ENCODE measurements at places on chromosomes 12 and 14.

GRCh38 chr12:1809591-1810190, 10.7 kb upstream of the LRTM2 start:
- no peak for DNase-seq

GRCh38 chr14:35123388-35123703, 994 bp downstream of the PRORP start:
- no peak for DNase-seq

- DNase-seq, result no peak
These were observed 702.8 kb downstream of the VRK1 start for GRCh38 chr14:97499790-97500481.

GRCh38 chr12:124381456-124382296, 86.8 kb downstream of the RFLNA start:
- DNase-seq, result no peak

Data from activated CD4-positive, CD25-positive, alpha-beta regulatory T cell treated with anti-CD3 and anti-CD28 coated beads, Interleukin-2, amount 50 U/mL, for 16 hours (primary cell).